ENCODE measurements at places on chromosomes 3 and 15.

DNA sequence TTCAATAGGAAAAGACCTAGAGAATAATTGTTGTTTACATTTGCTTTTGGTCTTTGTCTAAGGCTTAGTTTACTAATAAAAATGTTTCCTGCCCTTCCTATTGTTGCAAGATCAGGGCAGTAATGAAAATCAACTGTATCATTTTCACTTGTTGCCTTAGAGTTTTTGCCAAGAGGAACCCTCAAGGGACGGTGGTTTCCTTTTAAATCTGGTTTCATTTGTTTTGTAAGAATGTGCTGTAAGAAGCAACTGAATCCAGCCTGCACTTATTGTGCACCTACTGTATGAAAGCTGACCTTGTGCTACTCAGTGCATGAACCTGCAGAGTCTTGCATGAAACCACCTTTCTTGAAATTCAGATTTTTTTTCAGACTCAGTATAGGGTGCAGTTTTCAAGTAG lies 5.3 kb downstream of the IGF1R start:
- DNase-seq, result no peak

DNA sequence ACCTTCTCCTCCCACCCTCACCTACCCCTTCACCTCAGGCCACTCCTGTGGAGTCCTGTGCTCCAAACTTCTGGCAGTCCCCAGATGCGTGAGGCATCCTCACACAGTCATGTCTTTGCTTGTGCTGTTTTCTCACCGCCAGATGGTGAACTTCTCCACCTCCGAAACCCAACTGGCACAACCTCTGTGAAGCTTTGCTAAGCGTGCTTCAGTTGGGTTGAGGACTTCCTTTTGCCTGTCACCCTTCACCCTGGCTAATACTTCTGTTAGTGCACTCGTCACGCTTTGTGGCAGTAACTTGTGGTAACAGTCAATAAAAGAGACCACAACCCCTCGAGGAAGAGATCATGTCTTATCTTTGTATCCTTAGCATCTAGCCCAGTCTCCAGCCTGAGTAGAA lies 42.0 kb upstream of the SKOR1 start:
- no peak for DNase-seq

- no peak for DNase-seq
Measured at GRCh38 chr15:59296181-59296617, 76.5 kb downstream of the MYO1E start.

DNA sequence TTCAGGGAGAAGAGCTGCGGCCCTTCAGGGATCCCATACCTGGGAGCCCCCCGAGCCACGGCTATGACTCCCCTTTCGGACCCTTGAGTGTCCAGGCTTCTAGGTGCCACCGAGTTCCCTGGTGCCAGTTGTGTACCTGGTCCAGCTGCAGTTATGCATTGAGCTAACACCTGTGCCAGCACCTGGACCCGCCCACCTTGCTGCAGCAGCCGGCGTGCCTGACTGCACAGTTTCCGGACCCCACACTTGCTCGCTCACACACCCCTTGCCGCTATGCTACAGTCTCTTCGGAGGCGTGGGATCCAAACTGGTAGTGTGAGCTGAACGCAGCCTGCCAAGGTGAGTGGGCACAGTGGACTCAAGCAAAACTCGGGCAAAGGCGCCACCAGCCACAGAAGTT lies 284.5 kb upstream of the ROBO1 start:
- DNase-seq, result no peak

GRCh38 chr15:28111543-28111942 lies 12.4 kb upstream of the OCA2 start:
- no peak for DNase-seq

GRCh38 chr3:125042725-125043406 lies 12.9 kb downstream of the HEG1 start:
- no peak for DNase-seq

DNA sequence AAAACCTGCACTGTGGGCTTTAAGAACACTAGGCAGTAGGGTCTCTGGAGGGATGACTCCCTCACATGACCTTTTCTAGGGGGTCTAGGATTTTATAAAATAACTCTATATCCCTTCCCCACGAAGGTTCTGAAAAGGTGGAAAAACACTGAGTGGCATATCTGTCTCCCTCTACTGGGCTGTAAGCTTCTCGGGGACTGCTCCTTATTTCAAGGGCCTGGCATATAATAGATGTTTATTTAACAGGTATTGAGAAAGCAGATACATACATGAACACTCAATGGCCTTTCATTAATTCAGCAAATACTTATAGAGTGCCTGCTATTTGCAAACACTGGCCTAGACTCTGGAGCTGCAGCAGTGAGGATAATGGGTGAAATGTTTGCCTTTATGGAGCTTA lies 146.2 kb upstream of the WNT5A start:
- no peak for DNase-seq

DNA sequence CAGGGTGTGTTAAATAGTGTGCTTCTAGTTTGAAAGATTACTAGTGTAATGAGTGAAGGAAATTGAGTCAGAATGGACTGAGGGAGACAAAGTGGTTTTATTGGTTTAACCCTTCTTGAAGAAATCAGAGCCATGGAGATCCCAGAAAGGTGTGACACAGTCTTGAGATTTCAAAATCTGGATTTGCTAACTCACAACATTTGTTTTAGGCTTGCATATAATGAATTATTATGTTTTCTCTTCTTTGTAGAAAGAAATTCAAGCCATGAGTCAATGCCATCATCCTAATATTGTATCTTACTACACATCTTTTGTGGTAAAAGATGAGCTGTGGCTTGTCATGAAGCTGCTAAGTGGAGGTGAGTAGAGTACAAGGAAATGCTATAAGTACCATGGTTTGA lies 25.1 kb downstream of the OXSR1 start:
- DNase-seq, result no peak

- DNase-seq, result no peak
Measured at GRCh38 chr3:149114458-149114857, 15.0 kb upstream of the HPS3 start.

GRCh38 chr3:107910713-107911259 lies 180.0 kb downstream of the CD47 start:
- no peak for DNase-seq

DNA sequence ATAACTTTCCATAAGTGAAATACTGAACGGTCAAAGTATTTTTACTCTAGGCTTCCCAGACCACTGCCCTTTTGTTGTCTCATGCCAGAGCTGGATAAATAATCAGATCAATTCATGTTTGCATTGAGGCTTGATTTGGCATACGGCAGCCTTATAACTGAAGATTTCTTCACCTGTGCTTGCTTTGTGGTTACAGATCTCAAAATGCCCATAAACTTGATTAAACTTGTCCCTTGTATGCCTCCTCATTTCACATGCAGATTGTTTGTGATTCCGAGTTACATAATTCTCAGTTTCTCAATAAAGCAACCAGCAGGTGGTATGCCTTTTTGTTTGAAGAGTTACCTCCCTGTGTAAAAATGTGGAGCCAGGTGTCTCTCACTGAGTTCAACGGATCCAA lies 211.4 kb upstream of the LRIG1 start:
- DNase-seq, result no peak

- no peak for DNase-seq
Measured at GRCh38 chr3:194205675-194206133, 69.8 kb downstream of the HES1 start.

GRCh38 chr15:48794697-48795134 lies 16.2 kb downstream of the CEP152 start:
- no peak for DNase-seq

DNA sequence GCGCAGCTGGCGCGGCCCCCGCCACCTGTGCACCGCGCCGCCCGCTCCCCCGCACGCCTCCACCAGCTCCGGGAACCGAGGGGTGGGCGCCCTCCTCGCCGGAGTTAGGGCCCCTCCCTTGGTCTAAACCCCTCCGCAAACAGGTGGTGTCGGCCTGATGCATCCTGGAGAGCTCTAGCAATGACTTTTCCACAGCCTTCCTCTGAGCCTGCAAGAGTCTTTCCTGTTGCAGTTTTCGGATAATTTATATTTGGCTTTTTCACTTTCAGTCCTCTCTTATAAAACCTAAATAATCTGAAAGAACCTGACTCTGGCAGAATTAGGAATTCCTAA lies 334 bp upstream of the IGSF11 start:
- no peak for DNase-seq

- DNase-seq, result no peak
Measured at GRCh38 chr15:40333922-40334492, 6.7 kb downstream of the CCDC9B start.

DNA sequence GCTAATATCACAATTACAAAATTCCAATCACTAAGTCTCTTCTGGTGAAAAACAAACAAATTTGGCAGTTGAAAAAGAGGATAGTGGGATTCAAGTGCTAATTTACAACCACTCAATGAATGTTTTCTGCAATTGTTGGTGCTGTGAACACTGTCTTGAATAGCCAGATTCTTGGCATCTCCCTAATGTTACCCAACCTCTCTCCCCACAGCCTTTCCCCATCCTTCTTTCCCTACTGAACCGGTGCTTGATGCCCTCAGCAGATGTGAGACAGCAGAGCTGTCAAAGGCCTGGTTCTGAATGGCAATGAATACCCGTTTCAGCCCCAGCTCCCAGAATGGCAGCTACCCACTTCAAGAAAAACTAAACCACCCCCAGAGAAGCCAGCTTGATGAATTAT lies 22.5 kb upstream of the BHLHE40 start:
- DNase-seq, result no peak

GRCh38 chr3:113556946-113557335 lies 24.6 kb downstream of the SIDT1 start:
- no peak for DNase-seq

DNA sequence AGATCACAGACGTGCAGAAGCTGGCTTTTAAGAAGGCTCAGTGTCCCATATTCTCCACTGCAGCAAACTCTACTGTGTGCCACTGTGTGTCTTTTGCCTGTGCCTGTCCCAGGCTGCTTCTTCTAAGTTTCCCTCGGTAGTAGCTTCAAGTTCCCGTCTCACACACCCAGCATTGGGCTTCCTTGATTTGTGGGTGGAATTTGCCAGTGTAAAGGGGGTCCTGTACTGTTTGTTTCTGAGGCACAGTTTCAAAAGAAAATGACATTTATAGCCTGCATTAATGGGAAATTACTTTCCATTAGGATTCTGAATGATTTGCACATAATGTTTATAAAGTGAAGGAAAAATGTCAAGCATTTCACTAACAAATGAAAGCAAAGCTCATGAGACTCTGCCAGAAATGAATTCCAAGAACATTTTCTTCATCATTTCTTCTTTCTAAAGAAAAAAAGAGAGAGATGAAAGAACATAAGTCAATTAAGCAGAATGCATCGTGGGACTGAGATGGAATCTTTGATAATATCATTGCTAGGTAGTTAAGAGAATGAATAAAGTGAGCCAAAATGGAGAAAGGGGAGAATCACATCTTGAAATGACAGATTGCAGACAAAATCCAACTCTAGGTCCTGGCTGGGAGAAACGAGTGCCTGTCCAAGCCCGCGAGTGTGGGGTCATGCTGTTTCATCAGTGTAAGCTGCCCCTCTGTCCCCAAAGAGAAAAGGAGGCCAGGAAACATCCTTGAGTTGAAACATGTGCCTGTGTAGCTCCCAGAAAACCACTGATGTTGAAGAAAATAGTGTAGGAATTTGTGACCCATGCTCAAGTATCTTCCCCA lies 48.6 kb upstream of the ADAMTSL3 start:
- DNase-seq, result no peak

DNA sequence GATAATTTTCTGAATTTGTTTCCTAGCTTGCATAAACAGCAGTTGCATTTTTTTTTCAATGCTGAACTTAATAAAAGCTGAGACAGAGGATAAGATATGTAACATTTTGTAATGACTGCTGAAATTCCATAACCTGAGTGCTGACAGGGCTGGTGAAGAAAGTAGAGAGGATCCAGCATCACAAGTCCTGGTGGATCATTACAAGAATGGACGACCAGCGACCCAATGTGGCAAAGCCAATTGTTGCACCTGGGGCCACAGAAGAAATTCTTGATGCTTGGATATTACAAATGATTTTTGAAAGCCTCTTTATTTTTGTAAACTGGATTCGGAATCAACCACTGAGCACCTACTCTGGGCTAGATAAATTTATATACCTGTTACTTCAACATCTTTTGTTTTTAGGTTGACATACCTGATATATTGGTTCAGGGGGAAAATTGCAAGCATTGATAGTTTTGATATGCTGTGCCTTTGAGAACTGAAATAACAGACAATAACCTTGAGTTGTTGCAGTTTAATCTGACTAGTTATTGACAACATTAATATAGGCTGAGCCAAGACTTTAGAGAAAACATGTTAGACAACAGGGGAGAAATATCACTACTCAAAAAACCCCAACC lies 3.9 kb upstream of the ACTL6A start:
- peak; percentile 52 for DNase-seq

GRCh38 chr15:71133747-71134472 lies 18.6 kb downstream of the THSD4 start:
- DNase-seq, result no peak

DNA sequence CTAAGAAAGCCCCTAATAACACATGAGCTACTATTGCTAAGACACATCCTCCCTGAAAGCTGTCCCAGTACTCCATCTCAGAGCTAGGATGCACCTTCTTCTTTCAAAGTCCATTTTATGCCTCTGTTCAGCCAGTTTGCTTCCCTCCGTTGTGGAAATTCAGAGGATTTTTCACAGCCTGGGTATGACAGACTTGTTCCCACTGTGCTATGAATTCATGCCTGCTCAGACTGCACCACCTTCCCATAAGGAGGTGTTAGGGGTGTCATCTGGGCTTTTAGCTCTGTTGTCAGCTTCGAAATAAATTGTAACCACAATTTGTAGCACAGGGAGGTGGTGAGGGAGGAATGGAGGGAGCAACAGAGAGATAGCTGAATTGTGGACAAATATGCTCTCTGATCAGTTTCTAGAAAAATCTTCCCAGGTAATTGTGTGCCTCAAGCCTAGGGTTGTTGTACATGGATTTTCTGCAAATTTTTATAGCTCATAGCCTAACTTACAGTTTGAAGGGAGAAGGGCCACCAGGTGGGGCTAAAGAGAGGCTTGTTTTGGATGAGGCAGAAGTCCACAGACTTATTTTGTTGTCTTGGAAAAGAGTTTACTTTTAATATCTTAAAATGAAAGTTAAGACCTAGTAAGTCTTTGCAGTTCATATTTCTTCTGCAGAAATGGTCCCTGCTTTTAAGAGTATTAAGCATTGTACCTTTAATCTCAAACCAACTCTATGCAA lies 462.0 kb downstream of the PDCD6IP start:
- no peak for DNase-seq

- no peak for DNase-seq
Measured at GRCh38 chr3:108388136-108389132, 92.1 kb downstream of the HHLA2 start.

- DNase-seq, result no peak
Measured at GRCh38 chr15:79051941-79052731, 38.4 kb downstream of the RASGRF1 start.

DNA sequence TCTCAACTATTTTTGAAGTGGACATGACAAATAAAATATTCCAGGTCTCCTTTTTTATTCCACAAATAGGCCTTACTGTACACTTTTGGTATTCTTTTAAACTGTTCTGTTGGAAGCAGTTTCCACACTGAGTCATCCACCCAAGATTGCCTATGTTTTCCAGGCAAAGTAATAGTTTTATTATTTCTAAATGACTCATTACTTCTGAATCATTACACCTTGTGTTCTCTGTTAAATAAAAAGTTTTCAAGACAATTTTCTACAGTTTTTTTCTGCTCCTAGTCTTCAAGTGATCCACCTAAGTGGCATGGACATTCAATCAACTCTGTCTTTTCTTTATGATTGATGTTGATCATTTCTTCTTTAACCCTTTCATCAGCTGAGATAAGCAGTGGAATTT lies 26.5 kb downstream of the PPP2R3A start:
- no peak for DNase-seq
